ENCODE measurements at places on chromosomes 12 and 14.

DNA sequence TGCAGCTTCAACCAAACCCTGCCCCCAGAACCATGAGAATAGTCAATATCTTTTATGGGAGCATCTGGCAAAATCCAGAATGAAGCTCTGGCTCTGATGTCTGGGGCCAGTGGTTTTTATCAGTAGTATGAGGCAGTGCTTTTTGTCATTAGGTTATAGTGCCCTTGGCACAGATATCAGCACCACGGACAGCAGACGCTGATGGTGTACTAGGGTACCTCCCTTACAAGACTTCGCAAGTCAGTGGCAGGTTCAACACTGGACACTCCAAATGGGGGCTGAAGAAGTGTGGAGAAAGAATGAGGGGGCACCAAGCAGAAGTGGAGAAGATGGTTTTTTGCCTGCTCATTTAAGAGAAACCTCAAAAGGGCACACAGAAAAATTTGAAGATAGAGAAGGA, 68.2 kb upstream of the E2F7 start:
- DNase-seq, result no peak

DNA sequence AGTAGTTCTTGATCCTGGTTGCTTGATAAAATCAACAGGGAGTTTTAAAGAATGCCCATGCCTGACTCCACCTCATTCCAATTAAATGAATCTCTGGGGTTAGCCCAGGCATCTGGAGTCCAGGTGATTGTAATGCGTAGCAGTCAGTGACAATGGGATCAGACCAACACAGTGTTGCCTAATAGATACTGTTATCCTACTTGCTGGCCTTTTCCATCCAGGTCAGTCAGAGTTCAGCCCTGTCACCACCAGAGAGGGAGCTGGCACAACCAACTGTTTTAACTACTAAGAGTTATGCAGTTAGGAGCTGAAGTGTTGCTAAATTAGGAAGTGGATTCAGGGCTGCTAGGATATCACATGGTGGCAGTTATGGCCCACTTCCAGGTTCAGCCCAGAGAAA, 107.1 kb downstream of the GPR135 start:
- DNase-seq, result no peak

DNA sequence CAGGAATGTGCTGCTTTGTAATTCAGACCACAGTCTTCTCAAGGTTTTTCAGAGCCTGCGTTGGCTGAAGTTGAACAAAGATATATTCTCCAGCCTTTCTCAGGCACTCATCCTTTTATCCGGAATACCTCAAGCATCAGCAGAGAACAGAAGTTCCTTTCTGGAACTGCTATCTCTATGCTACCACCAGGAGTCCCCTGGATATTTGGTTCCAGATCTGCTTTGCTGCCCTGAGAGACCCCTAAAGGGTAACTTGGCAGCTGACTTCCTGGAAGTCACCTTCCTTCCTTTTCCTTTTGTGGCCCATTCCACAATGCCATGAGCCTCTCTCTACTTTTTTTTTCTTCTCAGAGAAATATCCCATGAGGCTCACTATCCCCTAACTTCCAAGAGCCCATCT, 188.2 kb downstream of the PLCZ1 start:
- no peak for DNase-seq

GRCh38 chr14:82655770-82656169, 1122.1 kb upstream of the SEL1L start:
- DNase-seq, result no peak

DNA sequence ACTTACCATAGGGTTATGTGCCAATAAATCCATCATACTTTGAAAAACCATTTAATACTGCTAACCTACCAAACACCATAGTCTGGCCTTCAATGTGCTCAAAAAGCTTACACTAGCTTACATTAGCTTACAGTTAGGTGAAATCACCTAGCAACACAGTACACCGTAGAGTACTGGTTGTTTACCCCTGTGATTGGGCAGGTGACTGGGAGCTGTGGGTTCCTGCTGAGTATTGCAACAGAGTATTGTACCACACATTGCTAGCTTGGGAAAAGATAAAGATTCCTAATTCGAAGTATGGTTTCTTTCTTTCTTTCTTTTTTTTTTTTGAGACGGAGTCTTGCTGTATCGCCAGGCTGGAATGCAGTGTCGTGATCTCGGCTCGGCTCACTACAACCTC, 5.6 kb downstream of the ATP5MC2 start:
- no peak for DNase-seq

GRCh38 chr14:103391048-103391447, 5.8 kb downstream of the MARK3 start:
- DNase-seq, result no peak

DNA sequence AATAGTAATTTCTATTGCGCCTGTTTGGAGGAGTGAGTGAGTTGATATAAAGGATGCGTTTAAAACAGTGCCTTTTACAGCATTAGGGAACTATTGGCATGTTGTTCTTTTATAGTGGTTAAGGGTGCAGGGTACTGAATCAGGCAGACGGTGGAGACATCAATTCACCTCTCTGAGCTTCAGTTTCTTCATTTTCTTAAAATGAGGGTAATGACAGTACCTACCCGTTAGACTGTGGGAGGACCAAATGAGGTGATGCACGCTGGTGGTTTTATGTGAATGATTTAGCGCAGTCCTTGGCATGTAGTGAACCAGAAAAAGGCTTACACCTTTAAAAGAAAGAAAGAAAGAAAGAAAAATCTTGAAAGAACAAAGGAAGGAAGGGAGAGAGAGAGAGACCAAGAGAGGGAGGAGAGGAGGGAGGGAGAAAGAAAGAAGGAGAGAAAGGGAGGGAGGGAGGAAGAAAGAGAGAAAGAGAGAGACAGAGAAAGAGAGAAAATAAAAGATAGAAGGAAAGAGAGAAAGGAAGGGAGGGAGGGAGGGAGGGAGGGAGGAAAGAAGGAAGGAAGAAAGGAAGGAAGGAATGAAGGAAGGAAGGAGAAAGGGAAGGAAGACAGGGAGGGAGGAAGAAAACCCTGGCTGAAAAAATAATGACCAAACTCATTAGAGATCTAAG, 22.2 kb upstream of the CCND2 start:
- DNase-seq, result no peak

GRCh38 chr14:77580964-77581505, 35.4 kb downstream of the SPTLC2 start:
- no peak for DNase-seq

- no peak for DNase-seq
These were observed 334.4 kb downstream of the EMP1 start for GRCh38 chr12:13530966-13531365.

DNA sequence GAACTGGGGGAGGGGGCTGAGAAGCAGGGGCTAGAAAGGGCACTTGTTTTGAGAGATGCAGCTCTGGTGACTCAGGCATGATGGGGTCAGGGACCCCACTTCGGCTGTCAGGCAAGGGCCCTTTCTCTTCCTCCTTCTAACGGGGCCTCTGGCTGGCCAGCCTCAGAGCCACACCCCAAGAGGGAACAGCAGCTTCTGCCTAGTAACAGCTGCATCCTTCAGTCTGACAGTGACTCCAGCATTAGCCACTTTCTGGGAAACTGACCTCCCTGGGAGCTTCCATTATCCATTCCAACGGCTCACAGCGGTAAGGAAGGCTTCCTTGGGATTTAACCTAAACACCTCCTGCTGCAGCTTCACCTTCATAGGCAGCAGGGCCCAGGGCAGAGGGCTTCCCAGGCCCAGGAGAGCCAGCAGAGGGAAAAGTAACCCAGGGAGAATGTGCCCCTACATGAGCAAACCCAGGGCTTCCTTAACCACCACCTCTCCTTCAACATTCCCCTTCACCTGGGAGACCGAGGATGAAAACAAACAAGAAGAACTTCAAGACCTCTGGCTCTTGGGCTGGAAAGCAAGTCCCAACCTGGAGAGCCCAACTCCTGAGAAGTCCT, 2.7 kb downstream of the NCKAP5L start:
- DNase-seq, result no peak

DNA sequence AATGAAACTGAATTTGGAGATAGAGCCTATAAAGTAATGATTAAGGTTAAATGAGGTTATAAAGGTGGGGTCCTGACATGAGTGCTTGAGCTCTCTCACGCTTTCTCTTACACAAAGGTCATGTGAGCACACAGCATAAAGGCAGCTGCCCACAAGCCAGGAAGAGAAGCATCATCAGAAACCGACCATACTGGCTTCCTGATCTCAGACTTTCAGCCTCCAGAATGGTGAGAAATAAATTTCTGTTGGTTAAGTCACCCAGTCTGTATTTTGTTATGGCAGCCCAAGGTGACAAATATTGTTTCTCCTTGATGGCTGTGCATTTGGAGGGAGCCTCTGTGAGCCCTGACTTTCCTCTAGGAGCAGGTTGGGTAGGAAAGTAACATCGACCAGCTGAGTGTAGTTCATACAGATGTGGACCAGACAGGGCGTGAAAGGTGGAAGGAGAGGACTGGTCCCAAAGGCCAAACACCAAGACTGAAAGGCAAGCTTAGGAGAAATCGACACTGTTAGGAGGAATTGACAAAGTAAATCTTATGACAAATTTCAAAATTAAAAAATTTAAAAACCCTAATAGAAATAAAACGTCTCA, 97.6 kb upstream of the SLC38A2 start:
- no peak for DNase-seq

- no peak for DNase-seq
These were observed 171.6 kb downstream of the APAF1 start for GRCh38 chr12:98816720-98817119.

GRCh38 chr14:85534458-85535293, 4.7 kb downstream of the FLRT2 start:
- no peak for DNase-seq

- no peak for DNase-seq
These were observed 8.1 kb downstream of the GLT1D1 start for GRCh38 chr12:128861226-128862016.

- no peak for DNase-seq
These were observed 200.7 kb downstream of the FUT8 start for GRCh38 chr14:65613131-65613650.

DNA sequence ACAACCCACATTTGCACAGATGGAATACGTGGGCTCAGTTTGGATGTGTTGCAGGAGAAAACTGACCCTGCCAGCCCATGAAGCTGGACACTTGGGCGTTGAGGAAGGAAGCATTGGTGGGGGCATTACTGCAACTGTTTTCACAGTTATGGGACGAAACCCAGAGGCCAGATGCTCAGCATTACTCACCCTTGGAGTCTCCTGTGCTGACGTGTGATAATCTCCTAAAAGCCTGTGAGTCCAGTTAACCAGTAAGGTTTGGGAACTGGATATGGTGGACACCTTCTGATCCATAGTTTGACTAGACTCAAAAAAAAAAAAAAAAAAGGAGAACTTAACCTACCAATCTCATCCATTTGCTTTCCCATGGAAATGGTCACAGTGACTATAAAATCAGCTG, 52.8 kb upstream of the EGLN3 start:
- no peak for DNase-seq

- DNase-seq, result no peak
These were observed 153.4 kb downstream of the FUT8 start for GRCh38 chr14:65565948-65566347.

DNA sequence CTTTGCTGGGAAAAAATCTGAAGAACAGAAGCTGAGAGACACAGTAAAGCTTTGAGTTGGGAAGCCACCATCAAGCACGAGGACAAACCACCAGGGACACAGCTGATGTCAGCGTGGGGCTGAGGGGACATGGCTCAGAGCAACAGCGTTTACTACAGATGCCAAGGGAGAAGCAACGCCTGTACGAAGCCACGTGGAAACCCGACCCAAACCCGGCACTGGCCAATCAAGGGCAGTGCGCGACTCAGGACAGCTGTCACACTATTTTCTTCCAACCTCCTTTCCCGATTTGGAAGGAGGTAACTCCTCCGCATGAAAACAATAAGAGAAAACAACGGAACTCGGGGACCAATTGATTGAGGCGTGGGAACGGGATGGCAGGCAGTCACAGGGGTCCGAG, 20.2 kb upstream of the CHGA start:
- DNase-seq, result no peak

DNA sequence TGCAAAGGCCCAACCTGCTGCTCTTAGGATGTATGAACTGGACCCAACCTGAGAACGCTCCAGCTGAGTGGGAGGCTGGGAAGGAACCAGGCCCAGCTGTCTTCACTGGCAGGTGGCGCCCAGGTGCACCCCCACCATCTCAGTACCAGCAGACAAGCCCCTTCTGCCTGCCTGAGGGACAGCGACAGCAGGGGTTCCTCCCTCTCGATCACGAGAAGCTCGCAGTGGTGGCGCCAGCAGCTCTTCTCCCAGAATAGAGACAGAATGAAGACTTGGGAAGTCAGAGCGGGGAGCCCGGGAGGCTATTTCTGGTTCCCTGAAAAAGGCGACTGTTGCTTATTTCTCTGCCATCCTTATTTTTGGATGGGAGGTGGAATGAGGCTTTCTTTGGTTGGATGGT, 46.5 kb downstream of the CHGA start:
- no peak for DNase-seq

- no peak for DNase-seq
These were observed 25.6 kb upstream of the NFYB start for GRCh38 chr12:104163631-104164030.

DNA sequence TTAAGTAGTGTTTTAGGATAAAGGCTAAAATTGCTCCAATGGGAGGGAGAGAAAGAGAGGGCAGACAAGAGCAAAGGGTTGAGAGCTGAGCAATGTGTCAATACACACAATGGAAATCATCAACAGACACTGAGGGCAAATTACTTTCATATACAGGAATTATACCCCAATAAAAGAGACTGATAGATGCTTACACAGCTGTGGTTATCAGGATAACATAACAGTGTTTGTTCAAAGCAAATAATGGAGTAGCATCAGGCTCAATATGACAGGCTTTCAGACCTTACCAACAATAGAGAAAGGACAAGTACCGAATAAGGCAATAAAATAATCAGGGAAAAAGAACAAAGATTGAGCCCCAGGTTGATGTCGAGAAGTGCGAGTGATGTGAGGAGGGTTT, 53.4 kb upstream of the DIO2 start:
- DNase-seq, result no peak

DNA sequence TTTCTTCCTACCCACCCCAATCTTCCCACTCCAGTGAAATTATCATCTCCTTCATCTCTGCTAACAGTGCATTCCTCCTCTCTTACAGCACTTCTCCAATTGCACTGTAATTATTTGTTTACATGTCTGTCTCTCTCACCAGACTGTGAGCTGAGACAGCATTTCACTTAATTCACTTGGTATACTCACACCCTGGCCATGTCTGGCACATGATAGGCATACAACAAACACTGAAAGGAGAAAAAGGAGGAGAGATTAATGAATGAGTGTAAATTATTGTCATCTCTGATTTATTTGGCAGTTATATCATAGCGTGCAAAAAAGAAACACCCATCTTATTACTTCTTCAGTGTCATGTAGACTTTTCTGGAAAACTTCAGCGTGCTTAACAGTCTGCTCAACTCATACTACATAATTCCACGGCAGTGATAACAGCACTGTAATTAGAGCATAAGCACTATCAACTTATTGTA, 452.3 kb downstream of the ADAMTS20 start:
- no peak for DNase-seq

GRCh38 chr12:56129206-56129941, 1.3 kb downstream of the ESYT1 start:
- no peak for DNase-seq

GRCh38 chr14:104680056-104680805, 9.2 kb upstream of the INF2 start:
- no peak for DNase-seq

- peak; percentile 44 for DNase-seq
These were observed 47.2 kb downstream of the PTPRB start for GRCh38 chr12:70590051-70590450.

Data from stimulated activated CD4-positive, alpha-beta T cell treated with anti-CD3 and anti-CD28 coated beads, Interleukin-1b, Interleukin-23, amount 100 ng/mL, for 4 hours (primary cell).